Amniotic stem cell (primary cell): ENCODE measurements at places on chromosomes 3 and 15.

GRCh38 chr15:83587091-83587490, 66.8 kb upstream of the ADAMTSL3 start:
- no peak for DNase-seq

DNA sequence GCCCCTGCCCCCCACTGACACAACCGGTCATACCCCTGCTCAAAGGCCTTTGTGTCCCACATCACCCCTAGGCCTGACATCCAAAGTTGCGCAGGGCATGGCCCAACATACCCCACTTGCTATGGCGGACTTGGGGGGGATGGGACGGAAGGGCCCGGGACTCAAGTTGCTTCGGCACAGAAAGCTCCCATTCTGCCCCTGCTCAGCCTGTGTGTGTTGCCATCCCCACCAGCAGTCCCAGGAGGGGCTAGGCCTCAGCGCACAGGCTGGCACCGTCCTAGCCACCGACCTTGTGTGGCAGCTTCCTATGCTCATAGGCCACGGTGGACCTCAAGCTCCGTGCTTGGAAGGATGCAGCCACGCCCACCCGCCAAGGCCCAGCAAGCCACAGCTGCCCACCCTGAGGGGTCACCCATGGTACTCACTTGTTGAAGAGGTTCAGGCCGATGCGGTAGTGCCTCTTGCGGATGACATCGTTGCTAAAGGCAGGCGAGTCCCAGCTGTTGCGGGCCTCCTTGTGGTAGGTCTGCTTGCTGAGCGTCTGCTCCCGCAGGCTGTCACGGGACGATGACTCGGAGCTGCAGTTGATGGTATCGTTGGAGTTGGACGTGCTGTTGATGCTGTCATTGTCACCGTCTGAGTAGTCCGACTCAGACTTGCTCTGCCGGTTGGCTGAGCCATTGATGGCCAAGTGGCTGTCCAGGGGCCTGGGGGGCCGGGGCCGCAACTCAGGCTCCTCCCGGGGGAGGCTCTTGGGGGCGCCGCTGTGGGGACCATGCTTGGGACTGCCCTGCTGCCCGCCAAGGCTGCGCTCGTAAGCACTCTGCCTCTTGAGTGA, 93.9 kb upstream of the RPL32 start:
- no peak for DNase-seq

DNA sequence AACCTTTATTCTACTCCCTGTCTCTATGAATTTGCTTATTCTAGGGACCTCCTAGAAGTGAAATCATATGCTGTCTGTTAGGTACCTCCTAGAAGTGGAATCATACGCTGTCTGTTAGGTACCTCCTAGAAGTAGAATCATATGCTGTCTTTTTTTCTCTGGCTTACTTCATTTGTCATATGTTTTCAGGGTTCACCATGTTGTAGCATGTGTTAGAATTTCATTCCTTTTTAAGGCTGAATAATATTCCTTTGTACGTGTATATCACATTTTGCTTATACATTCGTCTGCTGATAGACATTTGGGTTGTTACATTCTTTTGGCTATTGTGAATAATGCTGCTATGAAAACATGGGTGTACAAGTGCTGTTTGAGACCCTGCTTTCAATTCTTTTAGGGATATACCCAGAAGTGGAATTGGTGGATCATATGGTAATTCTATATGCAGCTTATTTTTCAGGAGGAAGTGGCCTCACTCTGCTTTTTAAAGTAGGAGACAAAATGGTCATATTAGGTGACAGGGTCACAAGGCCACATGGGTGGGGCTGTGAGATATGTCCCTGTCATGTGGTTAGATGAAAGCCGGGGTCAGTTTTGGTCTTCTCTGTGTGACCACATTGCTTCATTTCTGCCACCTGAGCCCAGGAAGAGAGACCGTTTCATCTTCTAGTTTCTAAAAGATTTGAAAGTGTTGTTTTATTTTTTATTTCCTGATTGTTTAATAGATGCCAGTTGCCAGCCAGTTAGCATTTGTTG, 76.7 kb downstream of the FLNB start:
- DNase-seq = no peak

DNA sequence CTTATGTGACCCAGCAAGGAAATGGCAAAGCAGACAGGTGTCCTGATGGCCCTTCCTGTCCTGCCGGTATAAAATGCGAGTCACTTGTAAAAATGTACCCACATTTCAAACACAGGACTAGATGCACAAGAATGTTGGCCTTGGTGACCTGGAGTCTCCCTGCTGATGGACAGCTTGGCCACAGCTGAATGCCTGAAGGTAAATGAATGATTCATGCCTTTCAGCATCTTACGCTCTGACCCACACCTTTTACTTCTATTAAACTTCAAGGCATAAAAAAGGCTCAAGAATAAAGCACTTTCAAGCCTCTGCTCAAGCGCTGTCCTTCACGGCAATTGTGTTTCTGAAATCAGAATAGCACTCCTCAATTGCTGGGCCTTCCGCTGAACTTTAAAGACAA, 228.0 kb upstream of the SLCO3A1 start:
- no peak for DNase-seq

DNA sequence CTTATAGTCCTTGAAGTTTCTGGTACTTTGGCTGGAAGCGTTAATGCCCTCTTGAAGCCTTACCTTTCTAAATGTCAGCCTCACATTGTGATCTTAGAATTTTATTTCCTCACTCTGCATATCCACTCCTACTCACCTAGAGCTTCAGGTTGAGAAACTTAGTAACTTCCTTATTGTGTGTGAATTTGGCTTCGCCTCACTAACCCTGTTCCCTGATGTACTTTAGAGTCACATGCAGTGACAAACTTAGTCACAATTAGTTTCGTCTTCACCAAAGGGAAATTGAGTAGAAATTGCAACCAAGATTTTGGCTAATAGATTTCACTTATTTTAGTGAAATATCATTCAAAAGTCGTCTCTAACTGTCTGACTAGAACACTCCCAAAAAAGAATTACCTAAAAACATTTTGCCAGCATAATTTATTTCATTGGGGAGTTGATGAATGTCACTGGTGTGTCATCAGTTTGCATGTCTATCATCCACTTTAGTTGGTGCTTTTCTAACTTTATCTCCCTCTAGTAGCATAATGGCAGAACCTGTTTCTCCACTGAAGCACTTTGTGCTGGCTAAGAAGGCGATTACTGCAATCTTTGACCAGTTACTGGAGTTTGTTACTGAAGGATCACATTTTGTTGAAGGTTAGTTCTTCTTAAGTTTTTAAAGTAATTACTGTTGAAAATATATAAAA, 960 bp downstream of the MFN1 start:
- DNase-seq = no peak

DNA sequence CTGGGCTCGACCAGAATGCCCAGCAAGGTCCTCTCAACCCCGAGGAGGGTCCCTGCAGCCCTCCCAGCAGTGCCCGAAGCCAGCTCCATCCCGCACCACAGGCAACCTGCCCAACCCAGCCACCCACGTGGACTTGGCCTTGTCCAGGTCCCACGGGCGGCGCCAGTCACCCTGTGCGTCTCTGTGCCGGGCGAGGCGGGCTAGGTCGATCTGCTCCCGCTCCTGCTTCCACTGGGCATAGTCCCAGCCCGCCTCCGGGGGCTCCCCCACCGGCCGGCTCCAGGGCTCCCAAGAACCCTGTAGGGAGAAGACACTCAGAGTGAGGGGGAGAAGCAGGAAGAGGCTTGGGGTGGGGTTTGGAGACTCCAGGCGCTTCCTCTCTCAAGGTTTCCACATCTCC, 3.1 kb downstream of the CCDC9B start:
- DNase-seq = no peak

DNA sequence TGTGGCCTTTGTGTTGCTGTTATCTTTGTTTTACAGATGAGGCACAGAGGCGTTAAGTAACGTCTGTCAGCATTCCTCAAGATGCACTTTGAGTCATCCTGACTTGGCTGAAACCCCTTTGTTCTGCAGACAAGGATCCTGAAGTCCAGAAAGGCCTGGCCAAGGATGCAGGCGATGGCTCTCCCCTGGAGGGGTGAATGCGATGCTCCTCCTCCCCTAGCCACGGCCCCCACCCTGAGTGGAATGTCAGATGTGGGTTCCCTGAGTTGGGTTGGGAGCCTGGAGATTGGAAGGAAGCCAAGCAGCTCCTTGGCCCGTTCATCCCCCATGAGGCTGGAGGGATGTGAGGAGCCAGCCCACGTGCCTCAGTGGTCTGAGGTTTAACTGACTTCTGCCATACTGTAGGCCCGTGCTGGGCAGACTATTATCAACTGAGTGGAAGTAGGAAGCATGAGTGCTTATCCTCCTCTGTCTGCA, 43.3 kb downstream of the POMGNT2 start:
- no peak for DNase-seq

DNA sequence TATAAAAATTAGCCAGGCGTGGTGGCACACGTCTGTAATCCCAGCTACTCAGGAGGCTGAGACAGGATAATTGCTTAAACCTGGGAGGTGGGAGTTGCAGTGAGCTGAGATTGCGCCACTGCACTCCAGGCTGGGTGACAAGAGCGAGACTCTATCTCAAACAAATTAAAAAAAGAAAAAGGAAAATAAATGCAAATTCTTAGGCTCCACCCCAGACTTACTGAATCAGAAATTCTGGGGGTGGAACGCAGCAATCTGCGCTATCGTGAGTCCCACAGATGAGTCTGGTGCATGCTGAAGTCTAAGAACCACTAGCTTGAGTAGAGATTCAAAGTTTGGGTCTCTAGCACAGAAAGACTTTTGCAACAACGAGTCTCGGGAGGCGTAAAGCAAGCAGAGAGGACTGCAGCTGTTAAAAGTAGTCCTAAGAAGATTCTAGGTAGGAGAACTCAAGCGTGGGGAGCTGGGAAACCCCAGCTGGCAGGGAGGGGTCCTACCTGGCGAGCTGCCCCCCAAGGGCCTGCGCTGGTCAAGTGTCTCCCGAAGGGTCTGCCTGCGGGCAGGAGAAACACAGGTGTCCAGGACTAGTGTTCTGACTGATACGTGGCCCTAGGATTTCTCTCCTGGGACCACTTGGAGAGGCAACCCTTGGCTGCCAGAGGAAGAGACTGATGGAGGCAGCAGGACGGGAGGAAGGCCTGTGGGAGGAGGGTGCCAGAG, 21.9 kb downstream of the CEP19 start:
- DNase-seq = no peak

DNA sequence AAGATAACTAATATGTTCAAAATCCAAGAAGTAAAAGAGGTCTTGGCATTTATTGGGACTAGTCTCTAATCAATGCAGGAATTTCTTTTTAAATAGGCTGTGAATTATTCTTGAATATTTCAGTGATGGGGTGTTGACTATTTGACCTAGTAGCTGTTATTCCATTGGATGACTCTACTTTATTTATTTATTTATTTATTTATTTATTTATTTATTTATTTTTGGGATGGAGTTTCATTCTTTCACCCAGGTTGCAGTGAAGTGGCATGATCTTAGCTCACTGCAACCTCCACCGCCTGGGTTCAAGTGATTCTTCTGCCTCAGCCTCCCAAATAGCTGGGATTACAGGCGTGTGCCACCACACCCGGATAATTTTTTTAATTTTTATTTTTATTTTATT, 1227.8 kb downstream of the ZPLD1 start:
- DNase-seq = no peak

GRCh38 chr3:34387826-34388564, 589.6 kb downstream of the PDCD6IP start:
- no peak for DNase-seq

DNA sequence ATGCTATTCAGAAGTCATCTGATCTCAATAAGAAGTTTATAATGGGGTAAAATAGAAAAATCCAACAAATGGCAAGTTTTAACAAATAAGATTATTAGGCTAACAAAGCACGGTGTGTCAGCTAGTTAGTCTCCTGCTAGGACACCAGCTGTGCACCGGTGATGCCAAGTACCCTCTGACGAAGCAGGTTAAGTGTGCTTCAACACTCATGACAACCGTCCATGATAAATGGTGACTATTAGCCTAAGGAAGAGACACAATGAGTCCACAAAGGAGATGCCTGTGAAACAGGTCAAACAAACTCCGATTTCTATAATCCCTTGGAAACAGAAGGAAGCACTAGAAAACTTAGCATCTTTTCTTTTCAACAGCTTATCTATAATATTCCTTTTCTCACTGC, 36.5 kb downstream of the ATP13A3 start:
- no peak for DNase-seq

DNA sequence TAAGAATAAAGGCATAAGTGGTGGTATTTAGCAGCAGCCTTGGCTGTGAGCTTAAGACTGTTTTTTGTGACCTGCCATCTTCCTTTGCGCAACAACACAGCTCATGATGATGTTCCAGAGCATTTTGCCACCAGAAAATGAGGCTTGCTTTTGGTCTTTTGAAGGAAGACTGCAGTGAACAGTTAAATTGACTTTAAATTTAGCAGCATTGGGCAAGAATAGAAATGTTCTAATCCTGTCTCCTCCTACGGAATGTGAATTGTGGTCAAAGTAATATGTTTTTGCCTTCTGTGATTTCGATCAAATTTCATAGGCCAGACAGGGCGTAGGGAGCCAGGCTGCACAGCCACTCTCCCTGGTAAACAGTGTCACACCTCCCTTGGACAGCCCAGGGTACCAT, 460.7 kb upstream of the RASGRP1 start:
- DNase-seq = no peak

- DNase-seq = no peak
Observed at GRCh38 chr3:26931896-26932295, 309.3 kb downstream of the LRRC3B start.
